ENCODE measurements at places on chromosomes 3 and 15.

DNA sequence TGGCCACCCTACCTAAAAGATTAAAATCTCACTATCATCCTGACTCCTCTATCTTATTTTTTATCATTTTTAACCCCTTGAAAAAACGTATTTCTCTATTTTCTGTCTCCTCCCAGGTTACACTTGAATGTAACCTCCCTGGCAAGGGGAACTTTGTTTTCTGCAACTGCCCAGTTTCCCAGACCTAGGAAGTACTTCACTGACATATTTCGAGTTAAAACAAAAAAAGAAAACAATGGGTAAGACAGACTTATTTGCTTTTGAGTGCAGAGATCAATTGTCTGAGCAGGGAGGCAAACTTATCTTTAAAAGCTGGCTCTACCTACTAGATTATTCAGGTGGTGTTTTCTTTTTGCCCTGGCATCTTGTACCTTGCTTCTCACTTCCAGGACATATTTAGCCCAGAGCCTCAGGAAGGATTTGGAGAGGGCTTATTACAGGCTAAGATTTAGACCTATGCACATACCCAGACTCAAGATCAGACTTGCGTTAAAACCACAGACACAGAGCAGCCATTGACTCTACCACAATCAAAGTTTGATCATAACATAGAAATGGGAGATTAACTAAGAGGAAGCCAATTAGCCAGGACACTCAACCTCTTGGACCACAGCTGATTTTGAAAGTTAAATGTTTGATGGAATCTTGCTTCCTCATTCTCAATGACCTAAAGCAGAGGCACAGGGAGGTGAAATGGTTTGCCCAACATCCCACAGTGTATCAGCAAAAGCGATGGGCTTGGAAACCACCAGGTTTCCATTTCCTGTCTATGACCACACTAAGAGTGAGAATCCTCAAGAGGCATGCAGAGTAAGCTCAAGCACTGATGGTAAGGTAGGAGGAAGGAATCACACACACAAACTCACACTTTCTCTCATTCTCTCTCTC, 169.5 kb upstream of the THBS1 start:
- DNase-seq: no peak

DNA sequence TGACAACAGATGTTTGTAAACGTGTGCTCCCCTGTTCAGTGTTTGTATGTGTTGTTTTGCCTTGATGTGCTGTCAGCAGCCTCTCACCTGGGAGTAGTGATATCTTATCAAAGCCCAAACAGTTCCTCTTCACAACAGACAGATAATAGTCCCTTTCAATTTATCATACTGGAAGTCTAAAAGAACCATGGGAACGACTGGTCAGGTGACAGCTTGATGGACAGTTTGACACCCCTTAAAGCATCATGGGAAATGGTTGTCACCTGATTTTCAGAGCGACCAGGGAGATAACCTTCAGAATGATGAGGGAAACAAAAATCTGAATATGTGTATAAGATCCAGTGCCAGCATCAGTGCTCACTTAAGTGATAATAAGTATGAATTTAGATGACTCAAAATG, 146.3 kb upstream of the SOX2 start:
- no peak for DNase-seq

DNA sequence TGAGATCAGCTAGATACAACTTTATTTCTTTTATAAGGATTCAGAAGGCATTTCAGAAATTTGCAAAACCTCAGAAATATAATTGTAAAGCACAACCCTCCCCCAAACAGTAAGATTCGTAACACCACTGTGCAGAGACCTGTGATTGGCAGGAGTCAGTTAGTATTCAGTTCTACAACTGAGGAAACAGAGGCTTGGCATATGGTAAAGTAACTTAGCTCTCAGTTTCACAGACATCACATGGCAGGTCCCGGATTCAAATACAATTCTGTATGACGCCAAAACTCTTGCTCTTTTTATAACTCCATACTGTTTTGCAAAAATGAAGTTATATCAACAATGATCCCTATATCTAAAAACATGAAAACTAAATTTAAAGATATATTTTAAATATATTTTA, 225.6 kb upstream of the LMCD1 start:
- DNase-seq: no peak

- no peak for DNase-seq
Measured at GRCh38 chr3:127762077-127762786, 60.1 kb downstream of the MGLL start.
